NT2/D1 (cell line): ENCODE measurements at places on chromosomes 2 and 18.

- no peak for DNase-seq
Measured at GRCh38 chr2:217805668-217806481, 196.9 kb downstream of the TNS1 start.

GRCh38 chr2:56148825-56149224, 35.0 kb upstream of the CCDC85A start:
- DNase-seq, result no peak

DNA sequence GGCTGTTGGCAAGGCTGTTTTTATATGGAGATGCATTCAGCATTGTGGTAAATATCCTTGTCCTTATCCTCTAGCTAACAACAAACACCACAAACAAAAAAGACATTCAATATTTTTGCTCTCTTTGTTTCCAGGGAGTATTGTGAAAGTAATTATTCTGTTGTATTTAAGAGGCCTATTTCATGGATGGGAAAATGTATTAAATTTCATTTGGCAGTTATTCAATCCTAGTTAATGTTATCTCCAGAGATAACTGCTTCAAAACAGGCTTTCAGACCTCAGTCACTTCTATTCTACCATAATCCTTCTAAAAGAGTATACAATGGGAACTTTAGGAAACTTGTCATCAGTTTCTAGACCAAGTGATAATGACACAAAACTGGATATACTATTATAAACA, 280.5 kb upstream of the CCDC68 start:
- DNase-seq, result no peak

DNA sequence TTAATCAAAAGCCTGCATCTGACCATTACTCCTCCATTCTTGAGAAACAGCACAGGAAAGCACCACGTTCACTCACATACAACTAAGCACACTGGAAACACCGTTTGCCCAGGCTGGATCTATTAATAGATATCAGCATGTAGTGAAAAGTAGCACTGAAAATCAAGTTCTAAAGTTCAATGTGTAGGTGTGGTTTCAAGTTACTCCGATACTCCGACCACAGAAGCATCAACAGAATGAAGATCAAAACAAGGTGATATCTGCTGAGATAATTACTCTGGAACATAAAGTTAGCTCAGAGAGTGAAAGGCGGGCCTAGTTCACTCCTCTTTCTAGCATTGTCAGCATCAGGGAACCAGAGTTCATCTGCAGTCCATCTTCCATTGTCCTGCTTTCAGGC, 1367.4 kb upstream of the ACVR2A start:
- no peak for DNase-seq

GRCh38 chr2:232637866-232638583, 4.6 kb downstream of the EFHD1 start:
- DNase-seq, result no peak

DNA sequence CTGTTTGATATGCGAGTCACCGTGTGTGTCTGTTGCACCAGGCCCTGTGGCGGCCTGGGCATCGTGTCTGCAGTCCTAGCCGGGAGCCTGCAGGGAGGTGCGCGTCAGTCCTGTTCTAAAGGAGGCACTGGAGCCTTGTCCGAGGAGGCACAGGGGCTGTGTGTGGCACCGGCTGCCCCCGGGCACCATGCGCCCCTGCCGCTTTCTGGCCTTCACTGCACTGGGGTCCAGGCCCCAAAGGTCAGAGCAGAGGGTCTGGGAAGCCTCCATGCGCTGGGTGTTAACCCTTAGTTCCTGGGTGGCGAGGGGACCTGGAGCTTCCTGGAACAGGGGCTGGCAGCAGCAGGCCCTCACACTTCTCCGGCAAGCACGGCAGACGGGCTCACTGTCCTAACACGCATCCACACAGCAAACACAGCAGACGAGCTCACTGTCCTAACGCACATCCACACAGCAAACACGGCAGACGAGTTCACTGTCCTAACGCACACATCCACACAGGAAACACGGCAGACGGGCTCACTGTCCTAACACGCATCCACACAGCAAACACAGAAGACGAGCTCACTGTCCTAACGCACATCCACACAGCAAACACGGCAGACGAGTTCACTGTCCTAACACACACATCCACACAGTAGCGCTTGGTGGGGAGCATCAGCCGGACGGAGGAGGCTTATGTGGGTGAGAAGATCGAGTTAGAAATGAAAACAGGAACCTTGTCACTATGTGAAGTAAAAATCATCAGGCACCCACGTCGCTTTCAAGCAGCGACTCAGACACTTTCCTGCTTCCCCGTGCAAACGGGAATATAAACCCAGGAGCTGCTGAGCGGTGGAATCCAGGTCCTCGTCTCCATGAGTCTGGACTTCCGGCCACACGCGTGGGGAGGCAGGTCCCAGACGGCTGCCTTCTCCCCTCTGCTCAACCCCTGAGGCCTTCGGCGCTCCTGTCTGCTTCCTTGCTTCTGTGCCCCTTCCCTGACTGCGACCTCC, 65.3 kb downstream of the TPO start:
- DNase-seq, result no peak
